Bronchus fibroblast of lung (primary cell): ENCODE measurements at places on chromosomes 6 and 20. TPM values are rescaled to one million over a fixed set of nuclear protein-coding genes. Genes with fewer than 3 reads are reported as not detected.

The TMEM170B gene
- total RNA-seq, result 0.15 and 0.50 TPM in 2 replicates

The EYS gene
- under 0.01 TPM in 1 of 2 replicates, not detected in the other for total RNA-seq

The OR2H2 gene
- total RNA-seq, result not detected in 2 replicates

The TRAPPC3L gene
- not detected in 2 replicates for total RNA-seq

The CD93 gene
- total RNA-seq, result not detected in 2 replicates

The PROKR2 gene
- total RNA-seq, result not detected in 2 replicates

The LRRN4 gene
- total RNA-seq, result 0.15 TPM in 1 of 2 replicates, not detected in the other

The RCAN2 gene
- 1.5 and 2.0 TPM in 2 replicates for total RNA-seq

The GPR6 gene
- not detected in 2 replicates for total RNA-seq

The OARD1 gene
- 8.8 and 15.0 TPM in 2 replicates for total RNA-seq

The CPNE5 gene
- not detected in 2 replicates for total RNA-seq

The KIAA0408 gene
- total RNA-seq, result 0.30 and 0.84 TPM in 2 replicates

The LHFPL5 gene
- not detected in 2 replicates for total RNA-seq

The ZCCHC3 gene
- 16.2 and 20.0 TPM in 2 replicates for total RNA-seq

The BMP6 gene
- total RNA-seq, result 0.15 TPM in 1 of 2 replicates, not detected in the other

The ECHDC1 gene
- 56.2 and 56.3 TPM in 2 replicates for total RNA-seq

The MCUR1 gene
- total RNA-seq, result 8.2 and 9.6 TPM in 2 replicates

The DSP gene
- 0.17 and 0.45 TPM in 2 replicates for total RNA-seq

The BTNL2 gene
- total RNA-seq, result not detected in 2 replicates

The ABRACL gene
- 38.5 and 48.3 TPM in 2 replicates for total RNA-seq

The GPX5 gene
- not detected in 2 replicates for total RNA-seq

The BEND6 gene
- total RNA-seq, result 7.1 and 8.6 TPM in 2 replicates

The SIRPB2 gene
- not detected in 2 replicates for total RNA-seq

The BIRC7 gene
- not detected in 2 replicates for total RNA-seq

The UBD gene
- not detected in 2 replicates for total RNA-seq

The TRIM10 gene
- not detected in 2 replicates for total RNA-seq

The PAK5 gene
- under 0.01 TPM in 1 of 2 replicates, not detected in the other for total RNA-seq

The RGS17 gene
- 7.0 and 8.2 TPM in 2 replicates for total RNA-seq

The MAS1 gene
- total RNA-seq, result not detected in 2 replicates

The TXNDC5 gene
- total RNA-seq, result 290 and 314 TPM in 2 replicates

The SMLR1 gene
- total RNA-seq, result not detected in 2 replicates
